ENCODE measurements at places on chromosomes 3 and 15.

DNA sequence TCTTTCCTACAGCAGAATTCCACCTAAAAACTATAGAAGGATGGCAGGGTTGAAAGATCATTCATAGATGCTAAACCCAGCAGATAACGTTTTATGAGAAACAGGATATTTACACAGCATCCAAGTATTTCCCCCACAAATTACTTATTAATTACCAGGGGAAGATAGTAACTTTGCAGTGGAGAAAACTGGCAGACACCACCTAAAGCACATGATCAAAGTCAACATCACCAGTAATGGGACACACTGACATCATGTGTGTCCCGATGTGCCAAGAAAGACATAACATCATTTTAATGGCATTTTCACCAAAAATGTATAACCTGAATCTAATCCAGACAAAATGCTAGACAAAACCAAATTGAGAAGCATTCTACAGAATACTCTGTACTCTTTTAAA lies 220.4 kb upstream of the THBS1 start:
- DNase-seq: no peak

DNA sequence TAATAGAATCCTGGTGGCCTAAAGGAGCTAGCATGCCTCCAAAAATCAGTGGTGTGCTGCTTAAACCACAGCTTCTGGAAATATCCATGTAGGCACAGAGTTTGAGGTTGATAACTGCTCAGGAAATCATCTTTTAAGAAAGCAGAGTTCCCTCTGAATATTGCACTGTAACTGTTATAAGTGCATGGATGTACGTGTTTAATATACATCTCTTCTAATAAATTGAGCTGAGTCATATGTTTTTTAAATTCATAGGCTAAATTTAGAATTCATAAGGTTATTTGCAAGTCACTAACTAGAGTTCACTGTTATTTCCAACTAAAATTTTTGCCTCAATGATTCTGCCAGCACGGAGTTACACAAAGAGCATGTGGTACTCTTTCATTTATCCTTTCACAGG lies 68.9 kb downstream of the MYH15 start:
- no peak for DNase-seq

- no peak for DNase-seq
Measured at GRCh38 chr15:89409184-89410038, 74.8 kb upstream of the POLG start.

DNA sequence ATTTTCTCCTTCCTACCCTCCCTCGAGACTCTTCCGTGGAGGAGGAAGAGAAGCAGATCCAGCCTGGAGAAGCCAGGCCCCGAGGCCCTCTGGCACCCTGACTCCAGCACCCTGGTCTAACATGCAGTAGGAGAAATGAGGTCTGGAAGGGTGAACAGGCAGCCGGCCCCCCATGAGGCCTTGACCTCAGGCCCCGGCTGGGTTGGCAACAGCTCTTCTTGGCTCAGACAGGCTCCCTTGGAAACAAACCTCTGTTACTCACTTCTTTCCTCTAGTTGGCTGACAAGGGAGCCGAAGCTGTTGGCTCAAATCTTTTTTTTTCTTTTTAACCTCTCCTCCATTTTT lies 73.4 kb downstream of the CPN2 start:
- DNase-seq: no peak

DNA sequence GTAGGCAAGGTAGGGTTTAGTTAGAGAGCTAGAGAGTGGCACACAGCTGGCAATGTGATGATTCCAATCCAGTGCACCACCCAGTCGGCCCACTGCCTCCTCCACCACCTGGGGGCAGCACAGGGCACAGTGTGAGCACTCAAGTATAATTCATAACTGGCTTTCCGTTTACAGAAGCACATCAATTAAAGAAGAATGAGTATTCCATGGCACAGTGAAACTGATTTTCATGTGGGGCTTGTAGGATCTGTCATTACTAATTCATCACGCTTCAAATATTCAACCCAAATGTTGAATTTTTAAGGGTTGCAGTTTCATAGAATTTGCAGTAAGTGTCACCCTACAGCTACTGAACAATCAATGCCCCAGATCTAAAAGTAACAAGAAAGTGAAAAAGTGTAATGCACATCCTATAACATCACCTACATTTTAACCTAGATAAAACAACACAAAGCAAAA lies 149.9 kb downstream of the IGSF11 start:
- peak; percentile 67 for DNase-seq

- DNase-seq: no peak
Measured at GRCh38 chr3:57169108-57169507, 4.0 kb upstream of the IL17RD start.

- no peak for DNase-seq
Measured at GRCh38 chr3:100311011-100311410, 23.5 kb upstream of the NIT2 start.

DNA sequence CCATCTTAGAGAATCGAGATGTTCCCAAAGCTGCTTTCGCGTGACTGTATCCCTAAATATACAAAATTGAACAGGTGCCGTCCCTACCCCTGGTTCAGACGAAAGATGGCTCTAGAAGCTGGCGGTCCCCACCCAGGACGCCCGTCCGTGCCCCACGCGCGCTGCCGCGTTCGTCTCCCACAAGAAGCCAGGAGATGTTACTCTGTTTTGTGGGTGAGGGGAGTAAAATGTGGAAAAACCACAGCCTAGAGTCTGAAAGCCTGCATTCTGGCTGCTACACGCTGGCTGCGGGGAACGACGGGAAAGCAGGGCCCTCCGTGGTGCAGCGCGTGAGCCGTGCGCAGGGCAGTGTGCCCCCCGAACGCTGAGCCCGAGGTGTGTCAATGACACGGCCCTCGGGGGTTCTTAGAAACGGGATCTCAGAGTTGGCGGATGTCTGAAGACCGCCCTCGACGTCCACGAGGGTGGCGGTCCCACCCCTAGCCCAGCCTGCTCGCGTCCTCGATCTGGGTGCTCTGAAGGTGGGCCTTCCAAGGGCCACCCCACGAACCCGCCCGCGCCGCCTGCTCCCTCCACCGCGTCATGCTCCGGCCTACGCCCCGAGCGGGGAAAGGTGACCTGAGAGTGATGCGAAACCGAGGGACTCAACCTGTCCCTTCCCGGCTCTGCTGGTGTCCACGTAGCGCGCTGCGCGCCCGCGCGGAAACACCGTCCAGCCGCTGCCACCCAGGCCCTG lies 95.6 kb downstream of the OCA2 start:
- no peak for DNase-seq

DNA sequence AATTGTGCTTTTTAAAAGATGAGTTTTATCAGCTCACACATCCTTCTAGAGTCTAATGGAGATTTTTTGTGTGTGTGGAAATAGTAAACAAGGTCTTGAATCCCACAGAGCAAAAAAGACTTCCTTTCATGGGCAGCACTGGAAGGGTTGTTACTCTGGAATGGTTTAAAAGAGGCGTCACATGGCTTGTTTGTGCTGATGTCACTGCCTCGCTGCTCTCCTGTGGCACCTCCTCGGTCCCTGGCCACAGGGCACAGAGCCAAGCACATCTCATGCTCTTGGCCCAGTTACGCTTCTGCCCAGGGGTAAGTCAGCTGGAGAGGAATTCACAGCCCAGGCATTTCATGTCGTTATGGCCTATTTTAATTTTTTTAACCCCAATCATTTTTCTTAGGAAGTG lies 53.2 kb downstream of the PGPEP1L start:
- DNase-seq: no peak

DNA sequence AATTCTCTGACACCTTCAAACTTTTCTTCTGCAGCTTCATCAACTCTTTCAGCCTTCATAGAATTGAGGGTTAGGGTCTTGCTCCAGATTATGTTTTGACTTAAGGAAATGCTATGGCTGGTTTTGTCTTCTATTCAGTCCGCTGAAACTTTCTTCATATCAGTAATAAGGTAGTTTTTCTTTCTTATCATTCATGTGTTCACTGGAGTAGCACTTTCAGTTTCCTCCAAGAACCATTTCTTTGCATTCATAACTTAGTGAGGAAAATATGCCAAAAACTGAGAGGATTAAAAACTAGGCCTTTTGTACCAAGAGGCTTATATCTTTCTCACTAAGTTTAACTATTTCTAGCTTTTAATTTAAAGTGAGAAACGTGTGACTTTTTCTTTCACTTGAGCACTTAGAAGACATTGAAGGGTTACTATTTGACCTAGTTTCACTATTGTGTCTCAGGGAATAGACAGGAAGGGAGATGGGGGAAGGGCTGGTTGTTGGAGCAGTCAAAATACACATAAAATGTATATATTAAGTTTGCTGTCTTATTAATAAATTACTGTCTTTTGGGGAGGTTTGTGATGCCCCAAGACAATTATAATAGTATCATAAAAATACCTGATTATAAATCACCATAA lies 1110.1 kb downstream of the TBL1XR1 start:
- DNase-seq: no peak

GRCh38 chr3:60636846-60637245 lies 614.4 kb downstream of the FHIT start:
- no peak for DNase-seq

DNA sequence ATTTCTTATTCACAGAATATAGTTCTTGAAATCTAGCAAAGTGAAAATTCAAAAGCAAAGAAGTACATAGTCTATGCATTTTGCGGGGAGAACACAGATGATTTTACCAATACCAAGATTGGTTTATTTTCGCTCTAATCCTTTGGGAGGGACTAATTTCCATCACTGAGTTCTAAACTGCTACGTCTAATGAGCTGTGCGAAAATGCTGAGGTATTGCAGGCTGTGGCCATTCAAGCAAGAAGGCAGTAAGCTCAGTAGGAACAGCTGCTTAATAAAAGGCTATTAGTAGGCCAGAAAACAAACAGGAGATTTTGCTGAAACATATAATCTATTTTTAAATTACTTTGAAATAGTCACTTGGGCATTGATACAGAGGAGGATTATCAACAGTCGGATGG lies 379.0 kb downstream of the CNTN4 start:
- no peak for DNase-seq

DNA sequence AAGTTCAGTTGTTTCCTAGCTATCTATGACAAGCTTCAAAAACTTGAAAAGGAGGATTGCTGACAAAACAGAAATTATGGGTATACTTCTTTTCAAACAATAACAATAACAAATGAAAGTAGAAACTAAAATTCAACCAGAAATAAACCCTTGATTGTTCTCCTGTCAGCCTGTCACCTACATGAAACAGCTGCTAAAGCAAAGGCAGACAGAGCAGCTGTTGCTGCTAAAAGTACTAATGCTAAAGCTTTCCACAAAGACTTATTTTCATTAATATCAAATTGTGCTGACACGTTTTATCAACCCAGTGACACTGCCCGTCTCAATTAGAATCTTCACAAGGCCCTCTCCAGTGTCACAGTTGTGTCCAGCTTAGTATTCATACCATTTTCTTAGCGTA lies 533.2 kb upstream of the GBE1 start:
- no peak for DNase-seq

GRCh38 chr3:45688194-45688881 lies 858 bp upstream of the SACM1L start:
- no peak for DNase-seq

DNA sequence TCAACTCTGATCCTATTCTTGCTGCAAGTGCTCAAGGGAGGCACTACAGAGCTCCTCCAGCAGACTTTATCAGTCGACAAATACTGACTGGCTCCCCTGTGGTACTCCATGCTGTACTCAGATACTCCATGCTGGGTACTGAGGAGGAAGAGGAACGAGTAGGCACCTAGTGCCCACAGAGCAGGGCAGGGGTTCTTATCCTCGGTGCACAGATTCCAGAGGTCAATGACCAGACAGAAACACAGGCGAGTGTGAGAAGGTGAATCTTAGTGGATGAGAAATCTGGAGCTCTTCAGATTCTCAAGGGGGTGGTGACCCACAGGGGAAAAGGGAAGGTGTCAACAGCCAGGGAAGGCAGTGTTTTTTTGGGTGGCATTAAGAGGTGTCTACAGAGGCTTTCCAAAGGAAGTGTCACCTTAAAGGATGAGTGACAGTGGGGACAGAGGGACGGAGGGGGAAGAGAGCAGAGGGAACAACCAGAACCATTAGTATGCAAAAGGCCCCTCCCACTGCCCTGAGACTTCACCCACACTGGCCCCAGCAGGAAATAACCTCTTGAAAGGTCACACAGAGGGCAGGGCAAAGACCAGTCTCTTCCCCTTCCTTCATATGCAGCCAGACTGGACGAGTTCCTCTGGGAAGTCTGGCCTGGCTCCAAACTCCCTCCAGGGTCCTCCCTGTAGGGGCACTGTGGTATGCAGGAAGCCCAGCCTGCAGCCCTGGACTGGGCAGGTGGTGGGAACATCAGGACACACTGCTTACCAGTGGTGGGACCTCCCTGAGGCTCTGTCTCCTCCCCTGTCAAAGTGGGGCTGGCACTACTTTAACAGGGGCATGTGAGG lies 27.5 kb downstream of the CCDC12 start:
- no peak for DNase-seq

- DNase-seq: no peak
Measured at GRCh38 chr15:65812916-65813315, 20.8 kb upstream of the DENND4A start.

- DNase-seq: no peak
Measured at GRCh38 chr15:64696481-64696880, 78.9 kb downstream of the RBPMS2 start.

DNA sequence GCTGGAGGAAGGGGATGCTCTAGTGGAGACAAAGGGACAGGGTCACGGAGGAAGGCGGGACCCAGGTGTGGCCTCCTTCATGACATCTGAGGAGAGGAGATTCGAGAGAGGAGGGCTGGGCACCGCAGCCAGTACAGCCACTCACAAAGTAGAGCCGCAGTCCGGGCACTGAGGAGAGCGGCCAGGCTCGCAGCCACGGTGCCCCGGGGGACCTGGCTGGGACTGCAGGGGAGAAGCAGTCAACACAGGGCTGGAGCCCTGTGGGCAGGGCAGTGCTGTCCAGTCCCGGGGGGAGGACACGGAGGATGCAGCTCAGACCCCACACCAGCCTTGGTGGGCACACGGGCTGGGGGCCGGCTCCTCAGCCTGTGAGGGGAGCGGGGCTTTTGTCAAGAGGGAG lies 40.3 kb downstream of the HMCES start:
- no peak for DNase-seq

- DNase-seq: no peak
Measured at GRCh38 chr3:126548556-126549466, 9.9 kb downstream of the C3orf22 start.

DNA sequence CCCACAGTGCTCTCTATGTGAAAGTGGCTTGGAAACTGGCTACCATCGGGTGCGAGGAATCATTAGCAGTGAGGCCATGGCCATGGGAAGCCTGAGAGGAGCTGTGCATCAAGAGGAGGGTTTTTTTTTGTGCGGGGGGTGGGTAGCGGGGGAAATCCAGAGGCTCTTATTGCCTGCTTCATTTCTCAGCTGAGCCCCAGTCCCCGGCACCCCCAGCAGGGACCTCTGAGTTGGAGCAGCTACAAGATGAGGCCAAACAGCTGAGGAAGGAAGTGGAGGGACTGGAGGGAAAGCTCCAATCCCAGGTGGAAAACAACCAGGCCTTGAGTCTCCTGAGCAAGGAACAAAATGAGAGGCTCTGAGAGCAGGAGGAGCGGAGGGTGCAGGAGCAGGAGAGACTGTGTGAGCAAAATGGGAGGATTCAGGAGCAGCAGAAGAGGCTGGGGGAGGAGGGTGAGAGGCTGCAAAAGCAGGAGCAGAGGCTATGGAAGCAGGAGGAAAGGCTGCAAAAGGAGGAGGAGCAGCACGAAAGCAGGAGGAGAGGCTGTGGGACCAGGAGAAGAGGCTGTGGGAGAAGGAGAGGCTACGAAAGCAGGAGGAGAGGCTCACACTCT lies 76.7 kb downstream of the ADAMTS7 start:
- DNase-seq: no peak
